ENCODE measurements at places on chromosomes 4 and X.

- DNase-seq, result no peak
Observed at GRCh38 chrX:122500556-122500955, 683.5 kb upstream of the GRIA3 start.

DNA sequence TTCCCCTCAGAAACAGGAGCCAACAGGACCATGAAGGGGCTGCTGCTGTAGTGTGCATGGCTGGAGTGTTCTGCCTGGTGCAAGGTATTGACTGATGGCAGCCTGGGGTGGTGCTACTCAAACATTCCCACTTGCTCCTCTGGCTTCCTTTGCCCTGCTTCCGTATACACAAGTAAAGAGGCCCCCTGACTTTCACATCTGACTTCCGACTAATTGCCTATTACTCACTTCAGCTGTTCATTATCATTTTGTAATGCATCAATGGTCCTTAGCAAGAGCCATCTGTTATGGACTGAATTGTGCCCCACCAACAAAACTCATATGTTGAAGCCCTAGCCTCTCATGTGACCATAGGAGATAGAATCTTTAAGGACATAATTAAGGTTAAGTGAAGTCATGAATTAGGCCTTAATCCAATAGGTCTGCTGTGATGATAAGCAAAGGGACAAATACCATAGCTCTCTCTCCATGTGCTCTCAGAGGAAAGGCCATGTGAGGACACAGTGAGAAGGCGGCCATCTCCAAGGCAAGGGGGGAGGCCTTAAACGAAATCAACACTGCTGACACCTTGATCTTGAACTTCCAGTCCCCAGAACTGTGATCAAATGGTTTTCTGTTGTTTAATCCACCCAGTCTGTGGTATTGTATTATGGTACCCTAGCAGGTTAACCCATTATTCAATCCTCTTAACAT, 122.5 kb upstream of the CLNK start:
- DNase-seq, result no peak

- no peak for DNase-seq
Observed at GRCh38 chr4:4329496-4329895, 39.4 kb downstream of the ZBTB49 start.

DNA sequence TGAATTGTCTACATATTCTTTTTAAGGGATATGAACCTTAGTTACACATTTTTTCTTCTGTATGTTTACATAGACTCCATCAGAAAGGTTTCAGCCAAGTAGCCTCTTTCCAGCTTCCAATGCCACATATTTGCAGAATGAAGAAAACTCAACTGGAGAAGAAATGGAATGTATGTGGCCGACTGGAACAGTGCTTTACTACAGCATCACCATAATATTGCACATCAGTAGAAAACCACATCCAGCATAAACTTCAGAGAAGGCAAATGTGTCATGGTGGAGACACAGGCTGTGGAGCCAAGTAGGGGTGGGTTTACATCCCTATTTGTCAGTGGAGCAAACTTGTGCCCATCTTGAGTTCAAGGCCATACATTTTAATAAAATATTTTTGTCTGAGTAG, 204.8 kb upstream of the LDB2 start:
- DNase-seq, result no peak

DNA sequence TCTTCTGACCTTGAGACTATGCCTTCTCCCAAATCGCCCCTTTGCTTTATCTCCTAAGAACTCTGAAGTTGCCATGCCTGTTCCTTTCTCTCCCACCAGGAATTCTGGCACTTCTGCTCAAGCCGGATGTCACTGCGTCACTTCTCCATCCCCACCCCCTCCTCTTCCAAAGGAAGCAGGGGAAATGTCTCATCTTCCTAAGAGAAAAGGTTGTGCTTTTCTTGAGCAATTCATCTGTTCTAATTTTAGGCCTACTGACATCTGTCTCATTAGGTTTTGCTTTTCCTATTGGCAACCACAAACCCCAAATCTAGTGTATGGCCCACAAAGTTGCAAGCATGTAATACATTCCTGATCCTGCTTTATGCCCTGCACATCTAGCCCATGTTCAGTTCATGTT, 163.1 kb upstream of the PLAC1 start:
- no peak for DNase-seq

- DNase-seq, result no peak
Observed at GRCh38 chrX:106774981-106775380, 27.5 kb upstream of the TBC1D8B start.

GRCh38 chrX:13684361-13684760, 4.6 kb upstream of the RAB9A start:
- no peak for DNase-seq

DNA sequence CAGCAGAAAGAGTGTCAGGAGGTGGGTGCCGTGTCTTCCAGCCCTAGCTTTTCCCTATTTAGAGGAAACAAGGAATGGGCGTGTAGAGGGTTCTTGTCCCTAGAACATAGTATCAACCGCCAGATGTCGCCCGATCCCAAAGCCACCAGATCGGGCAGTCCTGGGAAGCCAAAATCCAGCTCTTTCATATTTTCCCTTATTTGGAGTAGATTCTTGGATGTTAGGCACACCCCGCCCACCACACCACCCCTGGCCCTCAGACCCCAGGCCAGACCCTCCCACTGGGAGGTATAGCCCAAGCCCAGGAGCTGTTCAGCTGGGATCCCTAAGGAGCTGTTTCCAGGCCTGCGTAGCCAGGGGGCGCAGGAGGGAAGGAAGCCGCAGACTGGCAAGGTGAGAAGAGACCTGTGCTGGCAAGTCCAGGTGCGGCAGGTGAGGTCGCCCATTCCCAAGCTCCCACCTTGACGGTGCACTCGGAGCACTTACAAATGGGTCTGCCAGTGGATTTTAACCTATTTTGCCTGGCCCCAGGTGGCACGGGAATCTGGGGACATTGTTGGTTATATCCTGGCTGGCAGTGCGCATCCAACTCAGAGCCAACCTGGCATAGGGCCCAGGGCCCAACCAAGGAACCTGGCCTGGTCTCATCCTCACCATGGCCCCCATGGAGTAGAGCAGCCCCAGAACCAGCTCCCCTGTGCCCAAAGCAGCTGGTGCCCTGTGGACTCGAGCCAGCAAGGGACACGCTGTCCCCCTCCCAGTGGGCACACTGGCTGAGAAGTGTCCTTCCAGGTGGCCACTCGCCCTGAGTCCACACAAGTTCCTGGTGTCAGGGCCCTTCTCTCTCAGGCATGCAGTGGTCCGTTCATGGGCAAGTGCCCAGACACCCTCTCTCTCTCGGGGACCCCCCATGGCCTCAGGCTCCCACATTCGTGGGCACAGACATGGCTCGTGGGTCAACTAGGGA, 811 bp downstream of the FLNA start:
- DNase-seq, result no peak

GRCh38 chr4:164536814-164537213, 217.1 kb upstream of the SMIM31 start:
- no peak for DNase-seq

- no peak for DNase-seq
Observed at GRCh38 chr4:176906709-176907108, 114.0 kb upstream of the VEGFC start.

DNA sequence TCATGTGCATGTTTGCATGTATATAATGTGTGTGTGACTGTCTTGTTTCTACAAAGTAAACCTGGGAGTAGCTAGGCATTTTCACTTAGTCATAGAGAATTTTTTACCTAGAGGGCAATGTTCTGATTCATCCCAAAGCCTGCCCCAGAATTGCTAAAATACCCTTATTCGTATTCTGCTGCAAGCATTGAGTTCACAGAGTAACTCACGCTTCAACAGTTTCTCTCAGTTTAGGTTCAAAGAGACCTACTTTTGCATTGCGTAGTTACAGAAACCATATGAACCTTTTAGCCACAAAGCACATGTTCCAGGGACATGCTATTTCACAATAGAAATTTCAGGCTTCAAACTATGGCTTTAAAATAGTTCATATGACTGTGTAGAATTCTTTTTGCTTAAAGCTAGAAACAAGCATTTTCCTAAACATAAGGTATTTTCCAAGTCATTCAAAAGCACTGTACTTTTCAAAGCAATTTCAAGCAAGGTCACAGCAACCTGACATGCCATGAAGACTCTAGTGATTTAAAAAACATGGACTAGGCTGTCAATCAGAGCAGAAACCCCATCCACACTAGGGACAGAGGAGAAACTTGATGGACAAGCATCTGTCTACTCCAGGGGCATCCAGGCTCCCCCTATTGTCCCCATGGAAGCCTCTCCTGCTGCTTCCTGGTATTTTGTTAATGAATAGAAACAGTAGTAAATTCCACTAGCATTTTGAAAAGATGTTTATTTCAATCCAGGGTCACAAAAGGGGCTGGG, 81.5 kb upstream of the MAPK10 start:
- DNase-seq, result no peak

DNA sequence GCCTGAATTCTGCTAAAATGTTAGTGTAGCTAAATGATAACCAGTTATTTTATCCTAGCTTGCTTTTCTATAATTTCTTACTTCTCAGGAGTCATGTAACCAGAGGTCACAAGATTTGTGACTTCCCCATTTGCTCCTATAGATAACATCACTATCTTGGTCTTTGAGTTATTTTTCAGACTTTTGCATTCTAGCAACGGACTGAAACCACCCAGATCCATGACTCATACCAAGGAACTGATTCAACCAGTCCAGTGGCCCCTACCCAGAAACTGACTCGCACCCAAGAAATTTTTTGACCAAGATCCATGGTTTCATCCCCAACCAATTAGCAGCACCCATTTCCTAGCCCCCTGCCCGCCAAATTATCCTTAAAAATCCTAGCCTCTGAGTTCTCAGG, 50.0 kb downstream of the IQCM start:
- no peak for DNase-seq

DNA sequence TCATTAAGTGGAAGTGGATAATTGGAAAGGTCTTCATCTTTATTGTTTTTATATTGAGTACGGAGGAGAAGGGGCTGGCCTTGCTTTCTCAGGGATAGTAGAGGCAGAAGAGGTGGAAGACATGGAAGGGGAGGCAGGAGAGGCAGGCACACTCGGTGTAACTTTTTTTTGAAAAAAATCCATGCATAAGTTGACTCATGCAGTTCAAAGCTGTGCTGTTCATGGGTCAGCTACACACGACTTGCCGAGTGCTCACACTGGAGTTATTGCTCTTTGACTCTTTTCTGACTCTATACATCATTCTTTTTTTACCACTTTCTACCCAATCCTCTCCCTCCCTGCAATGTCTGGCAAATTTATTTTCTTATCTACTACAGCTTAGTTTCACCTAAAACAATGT, 158.3 kb upstream of the AADAT start:
- DNase-seq, result no peak

DNA sequence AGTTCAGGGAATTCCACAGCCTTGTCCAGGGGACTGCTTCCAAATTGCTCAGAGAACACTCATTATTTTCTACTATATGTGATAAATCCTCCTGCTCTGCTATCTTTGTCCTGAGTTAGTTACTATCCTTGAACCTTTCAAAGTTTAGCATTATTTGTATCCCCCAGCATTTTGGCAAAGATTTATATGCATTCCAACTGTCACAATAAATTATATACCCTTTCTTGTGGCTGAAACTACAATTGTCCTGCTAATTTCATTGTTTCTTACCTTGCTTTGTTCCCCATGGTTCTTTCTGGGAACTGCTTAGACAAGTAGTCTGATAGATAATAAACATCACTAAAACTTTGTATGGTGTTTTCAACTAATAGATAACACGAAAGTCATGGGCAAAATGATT, 40.5 kb downstream of the TECRL start:
- no peak for DNase-seq

DNA sequence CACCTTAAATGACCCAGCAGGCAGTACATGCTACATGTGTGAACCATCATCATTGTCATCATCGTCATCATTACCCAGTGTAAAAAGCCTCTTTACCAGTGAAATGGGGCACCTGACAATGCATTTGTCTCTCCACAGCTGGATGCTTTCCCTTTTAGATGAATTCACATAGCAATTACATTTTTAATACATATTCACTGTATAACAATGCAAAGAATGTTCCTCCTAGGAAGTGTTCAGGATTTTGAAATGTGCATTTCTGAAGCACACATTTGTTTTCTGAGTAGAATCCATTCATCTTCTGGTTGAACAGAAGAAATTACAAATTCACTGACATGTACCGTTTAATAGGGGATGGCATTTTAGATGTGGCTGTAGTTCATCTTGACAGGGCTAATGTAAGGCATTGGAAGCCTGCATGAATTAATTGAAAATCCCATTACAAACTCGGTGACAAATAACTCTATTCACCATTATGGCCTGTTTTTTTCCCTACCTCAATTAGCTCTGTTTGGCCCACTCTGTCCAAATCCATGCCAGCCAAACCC, 111.1 kb downstream of the SH3RF1 start:
- DNase-seq, result no peak

GRCh38 chr4:84790769-84791565, 175.5 kb downstream of the WDFY3 start:
- no peak for DNase-seq

DNA sequence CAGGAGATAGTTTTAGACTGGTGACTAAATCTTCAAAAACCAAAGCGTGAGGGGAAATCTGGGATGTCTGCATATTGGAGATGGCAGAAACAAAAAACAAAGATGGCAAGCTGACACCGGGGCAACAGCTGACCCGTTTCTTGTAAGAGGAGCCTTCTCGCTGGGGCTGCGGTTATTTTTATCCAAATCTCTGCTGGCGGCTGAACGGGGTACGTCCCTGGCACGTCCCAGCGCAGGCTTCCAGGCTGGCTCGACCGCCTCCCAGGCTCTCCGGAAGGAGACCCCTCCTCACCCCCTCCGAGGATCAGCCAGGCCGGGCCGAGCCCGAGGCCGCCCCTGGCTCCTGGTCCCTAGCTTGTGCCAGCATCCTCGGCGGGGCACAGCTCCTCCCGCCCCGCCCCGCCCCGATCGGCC, 403 bp downstream of the SGCB start:
- DNase-seq, result peak; percentile 29

Data from GM12892 (cell line).